Activated CD4-positive, alpha-beta T cell treated with anti-CD3 and anti-CD28 coated beads, Interleukin-2, Interleukin-4, amounts not matched to agents 100 ng/mL and 50 ng/mL, durations not matched to agents 16 hours and 8 hours (primary cell): ENCODE measurements at places on chromosomes 2 and 18.

DNA sequence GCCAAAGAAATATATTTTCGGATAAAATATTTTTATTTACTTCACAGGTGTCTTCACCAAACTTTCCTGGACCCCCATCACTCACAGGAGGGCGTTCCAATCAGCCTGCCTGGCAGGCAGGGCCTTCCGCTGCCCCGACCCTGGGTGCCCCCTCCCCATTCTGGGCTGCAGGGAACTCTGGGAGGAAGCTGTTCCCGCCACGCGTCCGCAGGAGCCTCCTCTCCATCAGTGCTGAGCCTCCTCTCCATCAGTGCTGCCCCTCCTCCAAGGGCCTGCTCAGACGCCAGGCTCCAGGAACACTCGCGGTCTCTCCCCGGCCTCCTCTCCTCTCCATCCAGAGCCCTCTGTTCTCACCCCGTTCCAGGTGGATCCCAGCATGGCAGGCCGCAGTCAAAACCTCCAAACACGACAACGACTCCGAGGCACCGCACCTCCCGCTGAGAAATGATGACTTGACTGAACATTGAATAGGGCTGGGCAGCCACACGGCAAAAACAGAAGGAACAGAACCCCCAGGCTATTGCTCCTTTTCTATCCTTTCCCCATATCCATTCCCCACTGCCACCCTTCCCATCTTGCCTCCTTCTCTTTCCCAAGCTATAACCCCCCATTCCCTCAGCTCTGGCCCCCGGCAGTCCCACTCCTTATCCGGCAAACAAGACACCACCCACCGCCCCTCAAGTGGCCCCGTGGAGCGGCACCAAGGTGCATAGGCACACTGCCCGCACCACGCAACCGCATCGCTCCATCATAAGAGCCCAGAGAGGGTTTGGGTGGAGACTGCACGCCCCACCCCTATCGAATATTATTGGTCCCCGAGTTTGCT, 268.6 kb upstream of the RAB6C start:
- DNase-seq = no peak

GRCh38 chr2:230762317-230762896, 49.8 kb downstream of the CAB39 start:
- DNase-seq = no peak

DNA sequence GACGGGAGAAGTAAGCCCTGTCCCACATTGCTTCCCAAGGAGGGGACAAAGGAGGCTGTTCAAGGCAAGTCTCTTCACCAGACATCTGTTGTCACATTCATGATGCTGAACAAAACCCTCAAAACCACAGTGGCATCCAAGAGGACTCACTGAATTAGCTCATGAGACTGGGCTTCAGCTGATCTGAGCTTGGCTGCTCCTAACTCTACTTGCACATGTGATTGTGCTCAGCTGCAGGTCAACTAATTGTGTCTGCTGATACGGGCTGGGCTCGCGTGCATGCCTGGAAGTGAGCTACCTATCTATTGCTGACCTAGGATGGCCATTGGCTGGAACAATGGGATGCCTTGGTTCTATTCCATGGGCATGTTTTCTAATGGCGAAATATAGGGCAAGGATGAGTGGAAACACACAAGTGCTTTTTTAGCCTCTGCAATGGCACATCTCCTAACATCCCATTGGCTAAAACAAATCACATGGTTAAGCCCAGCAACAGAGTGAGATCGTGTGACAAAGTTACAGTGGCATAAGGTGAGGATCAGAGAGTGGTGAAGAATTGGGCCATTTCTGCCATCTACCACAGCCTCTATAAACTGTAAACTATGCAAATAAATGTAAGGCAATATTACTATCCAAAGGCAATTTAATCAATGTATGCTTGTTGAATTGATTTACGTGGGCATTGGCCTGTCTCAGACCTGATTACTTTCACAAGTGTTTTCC, 52.9 kb upstream of the CAPN13 start:
- no peak for DNase-seq

DNA sequence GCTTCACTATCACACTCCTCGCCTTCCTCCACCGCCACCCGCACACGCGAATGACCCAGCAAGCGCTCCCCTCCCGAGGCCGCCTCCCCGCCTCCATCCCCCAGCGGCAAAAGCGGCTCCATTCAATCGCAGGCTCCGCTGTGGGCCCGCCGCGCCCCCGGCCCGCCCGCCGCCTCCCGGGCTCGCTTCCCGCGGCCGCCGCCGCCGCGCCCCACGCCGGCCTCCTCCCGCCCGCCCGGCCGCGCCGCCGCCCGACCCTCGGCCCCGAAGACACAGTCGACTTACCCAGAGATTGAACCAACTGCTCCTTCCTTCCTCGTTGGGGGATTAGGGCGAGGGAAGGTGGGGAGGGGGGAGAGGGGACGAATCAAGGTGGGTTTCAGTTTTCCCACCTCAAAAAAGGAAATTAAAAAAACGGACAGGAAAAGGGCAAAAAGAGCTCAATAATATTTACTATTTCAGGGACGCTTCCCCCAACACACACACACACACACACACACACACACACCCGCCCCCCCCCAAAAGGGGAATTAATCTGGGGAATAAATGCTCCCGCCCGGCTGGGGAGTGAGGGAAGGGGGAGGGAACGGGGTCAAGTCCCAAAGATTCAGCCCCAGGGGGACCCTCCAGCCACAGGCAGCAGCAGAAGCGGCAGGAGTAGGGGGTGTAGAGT, 743 bp downstream of the XPO1 start:
- no peak for DNase-seq

GRCh38 chr18:79133724-79134123, 64.5 kb downstream of the ATP9B start:
- no peak for DNase-seq

DNA sequence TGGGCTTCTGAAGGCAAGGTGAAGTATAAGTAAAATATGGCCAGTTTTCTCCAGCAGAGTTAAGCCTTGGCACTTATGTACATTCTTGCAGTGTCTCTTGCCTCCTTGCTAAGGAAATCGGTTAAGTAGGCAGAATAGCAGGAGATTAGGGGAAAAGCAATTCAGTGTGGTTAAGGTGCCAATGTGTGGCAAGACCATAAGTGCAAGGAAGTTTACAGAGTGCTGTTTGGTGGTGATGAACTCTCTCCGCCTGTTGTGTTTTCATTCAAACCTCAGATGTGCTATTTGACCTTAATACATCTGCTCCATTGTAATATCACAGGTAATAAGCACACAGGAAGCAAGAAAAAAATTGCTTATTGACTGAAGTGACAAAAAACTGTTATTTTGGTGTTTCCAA, 156.1 kb downstream of the MGAT5 start:
- no peak for DNase-seq

GRCh38 chr2:5353565-5353964, 338.6 kb upstream of the SOX11 start:
- no peak for DNase-seq

- DNase-seq = no peak
Observed at GRCh38 chr2:170824526-170825015, 7.9 kb downstream of the GAD1 start.

GRCh38 chr2:119494163-119494790, 30.0 kb downstream of the SCTR start:
- no peak for DNase-seq
